ENCODE measurements at places on chromosomes 1 and 21.

DNA sequence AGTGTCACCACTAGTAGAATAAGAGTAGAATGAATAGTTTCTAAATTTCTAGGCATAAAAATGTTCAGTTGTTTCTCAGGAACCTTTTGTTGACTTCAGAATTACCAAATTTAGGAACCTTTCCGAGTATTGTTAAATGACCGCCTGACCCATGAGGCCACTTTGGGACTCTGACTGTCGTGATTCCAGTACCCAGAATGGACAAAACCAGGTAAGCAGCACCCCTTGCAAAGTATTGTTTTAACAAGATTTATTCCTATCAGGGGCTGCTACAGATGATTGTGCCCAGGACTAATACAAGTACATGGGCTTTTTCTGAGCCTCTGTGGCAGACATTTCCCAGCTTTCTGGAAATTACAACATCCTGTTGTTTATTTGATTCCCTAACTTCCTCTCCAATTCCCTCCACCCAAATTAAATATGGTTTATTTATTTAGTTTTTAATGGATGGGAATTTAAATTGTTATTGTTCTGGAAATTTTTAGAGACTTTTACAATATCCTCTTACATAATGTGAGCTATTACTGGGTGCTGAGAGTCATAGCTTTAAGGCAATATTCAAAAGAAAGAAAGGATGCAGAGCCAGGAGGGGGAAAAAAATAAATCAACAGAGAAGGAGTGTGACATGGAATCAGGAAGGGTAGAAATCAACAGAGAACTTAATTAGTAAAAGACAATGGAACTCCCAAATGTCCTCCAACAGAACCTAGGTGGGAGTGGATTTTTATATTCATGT lies 37.4 kb upstream of the NTPCR start:
- DNase-seq = no peak

DNA sequence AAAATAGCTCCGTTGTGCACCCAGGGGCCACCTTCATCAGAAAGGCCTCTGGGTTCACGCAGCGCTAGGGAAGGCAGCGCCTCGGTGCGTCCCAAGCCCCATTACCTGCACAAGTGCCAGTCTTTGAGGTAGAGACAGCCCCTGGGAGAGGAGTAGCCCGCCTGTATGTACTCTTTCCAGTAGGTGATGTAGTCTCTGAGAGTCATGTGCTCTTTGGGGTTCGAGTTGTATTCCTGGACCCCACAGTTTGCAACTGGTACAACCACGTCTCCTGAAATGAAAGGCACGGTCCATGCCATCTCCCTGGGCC lies 601 bp downstream of the JMJD4 start:
- DNase-seq = no peak

DNA sequence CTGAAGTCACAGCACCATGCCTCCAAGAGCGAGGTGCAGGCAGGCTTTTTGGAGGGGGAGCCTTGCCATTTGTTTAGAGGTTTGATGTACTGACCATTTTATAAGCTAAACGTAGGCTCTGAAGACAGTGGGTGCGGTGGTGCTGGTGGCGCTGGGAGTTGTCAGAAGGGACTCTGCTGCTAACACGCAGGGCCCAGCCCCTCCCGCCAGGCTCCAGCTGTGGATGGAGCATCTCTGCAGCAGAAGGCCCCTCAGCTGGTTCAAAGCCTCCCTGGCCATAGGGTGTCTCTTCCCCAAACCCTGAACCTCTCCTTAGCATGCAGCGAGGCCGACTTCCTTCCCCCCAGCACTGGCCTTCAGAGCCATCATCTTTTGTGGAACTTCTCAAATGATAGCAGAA lies 105.3 kb downstream of the AJAP1 start:
- no peak for DNase-seq

DNA sequence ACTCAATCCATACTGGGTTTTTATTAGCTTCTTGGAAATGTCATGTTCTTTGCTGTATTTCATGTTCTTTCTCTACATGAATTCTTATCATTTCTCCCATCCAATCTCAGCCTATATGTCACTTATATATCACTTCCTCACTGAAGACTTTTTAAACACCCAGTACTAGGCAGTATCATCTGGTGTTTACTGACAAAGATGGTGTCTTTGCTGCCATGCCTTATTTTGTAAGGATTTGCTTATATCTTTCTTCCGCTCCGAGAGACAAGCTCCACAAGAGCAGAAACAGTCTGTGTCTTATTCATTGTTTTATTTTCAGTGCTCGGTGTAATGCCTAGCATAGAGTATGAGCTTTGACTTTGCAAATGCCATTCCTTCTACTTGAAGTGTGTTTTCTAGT lies 30.2 kb downstream of the F13B start:
- DNase-seq = no peak

DNA sequence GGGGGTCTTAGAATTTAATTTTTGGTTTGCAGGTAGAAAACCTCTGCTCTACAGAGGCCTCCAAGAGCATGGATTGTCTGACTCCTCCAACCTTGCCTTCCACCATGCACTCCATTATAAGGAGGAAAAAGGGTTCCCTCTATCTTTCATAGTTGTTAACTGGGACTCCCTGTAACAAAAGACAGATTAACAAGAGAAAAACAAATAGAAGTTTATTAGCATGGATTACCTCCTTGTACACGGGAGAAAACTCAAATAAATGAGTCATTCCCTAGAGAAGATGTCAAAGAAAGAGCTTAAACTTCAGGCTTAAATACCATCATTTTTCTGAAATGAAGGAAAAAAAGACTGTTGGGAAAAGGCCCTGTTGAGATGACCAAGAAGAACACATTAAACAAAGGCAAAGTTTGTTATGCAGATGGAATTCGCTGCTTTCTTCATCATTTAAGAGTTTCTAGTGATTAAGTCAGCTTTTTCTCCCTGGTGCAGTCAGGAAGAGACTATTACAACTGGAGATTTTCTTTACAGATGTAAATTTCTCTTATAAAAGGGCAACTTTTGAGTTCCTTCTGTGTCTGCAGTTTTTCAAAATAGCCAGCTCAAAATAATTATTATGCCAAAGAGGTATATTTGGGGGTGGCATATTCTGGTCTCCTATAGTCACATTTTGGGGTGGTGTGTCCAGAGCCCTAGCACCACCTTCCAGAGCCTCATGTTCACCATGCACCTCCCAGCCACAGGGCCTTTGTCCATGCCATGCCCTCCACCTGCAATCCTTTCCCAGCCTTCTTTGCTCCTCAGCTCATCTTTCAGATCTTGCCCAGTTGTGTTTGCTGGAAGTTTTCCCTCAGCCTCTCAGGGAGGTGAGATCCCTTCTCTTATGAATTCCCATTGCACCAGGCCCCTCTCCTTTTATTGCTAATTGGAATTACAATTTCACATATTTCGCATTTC lies 63.1 kb upstream of the KLHDC7A start:
- DNase-seq = no peak

DNA sequence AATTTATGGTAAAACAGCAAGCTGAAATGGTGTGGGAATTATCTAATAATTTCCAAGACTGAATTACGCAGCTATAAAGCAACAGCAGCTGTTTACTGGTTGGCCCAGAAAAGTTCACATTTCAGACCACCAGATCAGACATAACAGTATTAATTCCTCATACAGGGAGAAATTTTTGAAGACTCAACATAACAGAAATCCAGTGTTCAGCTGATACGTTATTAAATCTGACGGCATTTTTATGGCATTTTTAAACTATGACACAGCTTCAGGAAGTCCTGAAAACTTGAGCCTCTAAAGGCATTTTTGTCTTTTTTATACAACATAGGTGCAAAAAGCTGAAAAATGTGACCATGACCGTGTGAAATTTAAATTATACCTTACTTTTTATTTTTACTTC lies 91.2 kb downstream of the APP start:
- DNase-seq = no peak

DNA sequence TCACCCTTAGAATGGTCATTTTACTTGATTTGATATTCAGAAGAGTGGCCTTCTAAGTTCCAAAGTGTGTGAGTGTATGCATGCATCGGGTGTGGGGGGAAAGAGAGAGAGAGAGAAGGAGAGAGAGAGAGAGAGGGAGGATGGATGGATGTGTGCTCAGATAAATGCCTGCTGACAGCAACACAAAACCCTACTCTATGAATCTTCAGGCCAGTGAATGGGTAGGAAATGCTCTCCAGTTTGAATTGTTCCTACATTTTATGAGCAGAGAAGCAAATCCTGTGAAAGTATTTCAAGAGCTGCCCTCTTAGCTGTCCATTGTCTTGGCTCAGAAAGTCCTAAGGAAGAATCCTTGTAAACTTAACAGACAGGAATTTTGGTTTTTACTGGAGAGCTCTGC lies 7.4 kb downstream of the JAM2 start:
- no peak for DNase-seq

DNA sequence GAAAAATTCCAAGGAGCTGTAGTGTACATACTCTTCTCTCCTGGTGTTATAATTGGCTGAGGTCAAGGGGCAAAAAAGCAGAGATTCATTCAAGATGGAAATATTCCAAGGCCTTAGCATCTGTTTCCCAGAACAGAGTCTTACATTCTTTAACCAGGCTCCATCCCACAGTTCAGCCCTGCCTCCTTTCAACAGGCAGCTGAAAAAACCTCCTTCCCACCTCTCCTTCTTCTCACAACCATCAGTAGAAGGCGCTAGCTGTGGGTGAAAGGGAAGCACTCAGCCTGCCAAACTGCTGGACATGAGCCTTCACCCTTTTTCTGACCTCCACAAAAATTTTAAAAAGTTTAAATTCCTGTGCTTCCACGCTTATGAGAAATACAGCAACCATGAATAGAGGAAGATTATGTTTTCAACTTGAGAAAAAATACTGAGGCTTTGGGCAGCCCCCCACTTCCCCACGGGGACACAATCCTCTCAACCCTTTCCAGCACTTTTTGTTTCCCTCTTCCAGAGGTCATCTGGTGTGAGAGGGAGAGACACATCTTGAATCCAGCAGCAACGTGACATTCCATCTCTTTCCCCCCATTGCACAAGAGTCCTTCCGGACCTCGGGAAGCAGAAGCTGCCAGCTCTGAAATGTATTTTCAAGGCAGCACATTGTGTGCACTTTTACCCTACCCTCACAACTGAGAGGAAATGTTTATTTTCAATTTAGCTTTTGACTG lies 43.2 kb upstream of the FMO2 start:
- DNase-seq = no peak

- no peak for DNase-seq
These were observed 6.5 kb downstream of the C1orf35 start for GRCh38 chr1:228096416-228097332.

- no peak for DNase-seq
These were observed 15.8 kb downstream of the DEPDC1 start for GRCh38 chr1:68481041-68481440.

DNA sequence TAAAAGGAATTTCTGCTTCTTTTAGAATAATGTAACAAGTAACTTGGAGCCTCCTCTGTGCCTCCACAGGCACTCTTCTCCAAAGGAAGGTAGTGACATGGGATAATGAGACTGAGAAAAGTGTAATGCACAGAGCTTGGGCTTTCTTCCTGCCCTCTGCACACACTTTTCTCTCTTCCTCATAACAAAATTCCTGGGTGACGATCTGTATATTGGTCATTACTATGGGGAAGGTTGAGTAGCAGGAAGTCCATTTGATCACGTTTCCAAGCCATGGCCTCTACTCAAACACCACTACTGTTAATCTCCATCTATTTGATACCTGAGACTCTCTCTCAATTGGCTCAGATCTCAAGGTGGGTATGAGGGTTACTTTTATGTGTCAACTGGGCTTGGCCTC lies 113.9 kb downstream of the GRIK1 start:
- DNase-seq = no peak

- no peak for DNase-seq
These were observed 4.8 kb downstream of the PSMD4 start for GRCh38 chr1:151259351-151259750.

DNA sequence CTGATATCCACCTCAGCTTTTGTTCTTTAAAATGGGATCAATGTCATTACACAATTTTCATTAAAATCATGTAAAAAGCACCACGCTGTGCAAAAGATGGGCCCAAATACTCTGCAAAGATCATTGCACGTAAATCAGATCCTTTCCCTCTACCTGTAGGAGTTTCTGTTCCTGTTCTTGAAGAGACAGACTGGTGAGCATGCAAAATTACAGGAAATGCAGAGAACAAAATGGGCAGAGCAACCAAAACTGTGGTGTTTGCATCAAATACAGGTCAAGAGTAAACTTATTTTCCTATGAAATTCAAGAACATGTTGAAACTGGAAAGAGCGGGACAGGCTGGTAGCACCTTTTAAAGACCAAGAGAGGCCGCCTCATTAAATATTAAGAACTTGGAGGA lies 294.9 kb upstream of the ADGRL2 start:
- DNase-seq = no peak

DNA sequence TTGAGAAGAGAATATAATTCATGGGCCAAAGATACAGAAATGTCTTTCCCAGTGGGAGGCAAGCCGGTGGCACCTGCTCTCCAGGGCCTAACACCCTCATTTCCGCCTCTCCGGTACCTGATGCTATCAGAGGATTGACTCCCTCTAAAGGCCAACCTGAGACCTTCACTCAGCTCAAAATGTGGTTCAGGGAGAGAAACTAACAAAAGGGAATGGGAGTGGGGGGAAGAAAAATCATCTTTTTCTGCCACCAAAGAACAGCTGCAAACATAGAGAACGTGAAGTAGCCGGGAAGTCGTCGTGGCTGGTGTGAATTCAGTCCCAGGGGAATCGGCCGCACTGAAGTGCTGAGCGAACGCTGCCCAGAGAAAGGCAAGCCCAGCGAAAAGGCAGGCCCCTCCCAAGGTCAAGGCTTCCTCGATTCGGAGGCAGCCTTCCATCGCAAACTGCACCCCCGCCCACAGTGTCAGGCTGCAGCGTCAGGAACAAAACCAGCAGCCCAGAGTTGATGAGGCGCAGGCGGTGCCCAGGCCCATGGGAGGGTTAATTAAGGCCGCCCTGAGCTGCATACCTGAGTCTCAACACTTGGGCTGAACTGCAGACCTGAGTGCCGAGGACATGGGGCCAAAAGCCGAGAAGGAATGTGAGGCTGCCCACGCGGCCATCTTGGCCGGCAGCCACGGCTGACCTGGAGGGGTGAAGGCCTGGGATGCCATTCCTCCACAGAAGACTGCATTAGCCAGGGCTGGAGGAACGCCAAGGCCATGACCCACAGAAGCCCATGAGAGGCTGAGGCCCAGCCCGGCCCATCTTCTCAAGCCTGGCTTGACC lies 160.2 kb downstream of the PSMG1 start:
- DNase-seq = no peak

DNA sequence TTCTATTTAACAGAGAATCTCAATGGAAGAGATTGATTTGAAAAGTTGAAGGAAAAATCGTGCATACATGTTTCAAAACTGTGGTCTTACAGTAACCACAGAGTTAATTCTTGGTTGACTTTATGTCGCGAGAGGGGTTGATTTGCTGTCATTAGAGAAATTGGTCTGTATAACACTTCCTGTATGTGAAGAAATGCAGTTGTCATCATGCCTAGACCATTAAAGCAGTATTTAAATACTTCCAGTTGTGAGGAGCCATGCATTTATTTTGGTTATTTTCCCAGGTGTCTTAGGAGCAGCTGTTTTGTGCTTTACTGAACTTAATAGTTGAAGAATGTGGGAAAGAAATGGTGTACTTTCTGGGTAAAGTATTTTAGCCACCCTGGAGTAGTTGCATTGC lies 76.2 kb downstream of the NFIA start:
- no peak for DNase-seq

DNA sequence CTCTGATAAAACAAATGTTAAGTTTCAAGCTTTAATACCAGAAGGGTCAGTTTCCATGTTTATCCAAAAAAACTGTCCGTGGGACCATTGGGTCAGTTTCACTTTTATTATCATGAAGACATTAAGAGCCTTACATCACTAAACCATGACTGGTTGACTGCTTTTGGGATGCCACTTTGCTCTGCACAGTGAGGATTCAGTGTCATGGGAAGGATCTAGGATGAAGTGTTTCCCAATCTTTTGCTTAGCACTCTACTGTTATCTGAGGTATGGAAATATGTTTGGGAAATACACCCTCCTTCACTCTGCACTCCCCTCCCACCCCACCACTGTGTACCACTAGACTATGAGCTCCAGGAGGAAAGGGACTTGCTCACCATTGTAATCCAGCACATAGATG lies 16.3 kb downstream of the RPS6KC1 start:
- DNase-seq = no peak
